ENCODE measurements at places on chromosomes 11 and 22. TPM values are rescaled to one million over a fixed set of nuclear protein-coding genes. Genes with fewer than 3 reads are reported as not detected.

The C11orf42 gene
- total RNA-seq, result not detected

The HTR3B gene
- total RNA-seq, result not detected

The MISFA gene
- total RNA-seq, result not detected

GRCh38 chr11:108873941-108874340 is 209.1 kb downstream of the DDX10 start:
- DNase-seq, result no peak

The RASSF10 gene
- not detected for total RNA-seq

GRCh38 chr11:119608781-119609180 is 120.2 kb downstream of the NECTIN1 start:
- DNase-seq, result no peak

DNA sequence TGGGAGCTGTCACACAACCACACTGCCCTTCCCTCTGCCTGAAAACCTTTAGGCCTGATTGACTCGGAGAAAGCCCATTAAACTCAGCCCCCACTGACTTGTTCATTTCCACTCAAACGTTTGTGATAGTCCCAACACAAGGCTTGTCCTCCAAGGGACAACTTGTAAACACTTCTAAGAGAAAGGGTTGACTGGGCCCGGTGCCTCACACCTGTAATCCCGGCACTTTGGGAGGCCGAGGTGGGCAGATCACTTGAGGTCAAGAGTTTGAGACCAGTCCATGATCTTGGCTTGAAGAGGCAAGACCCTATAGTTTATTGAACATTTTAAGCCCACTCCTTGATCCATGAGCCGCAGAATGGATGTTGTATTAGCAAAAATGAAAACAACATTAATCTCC is 63.3 kb upstream of the PRODH start:
- DNase-seq, result no peak

GRCh38 chr11:71519546-71519945 is 7.5 kb upstream of the KRTAP5-7 start:
- no peak for DNase-seq

DNA sequence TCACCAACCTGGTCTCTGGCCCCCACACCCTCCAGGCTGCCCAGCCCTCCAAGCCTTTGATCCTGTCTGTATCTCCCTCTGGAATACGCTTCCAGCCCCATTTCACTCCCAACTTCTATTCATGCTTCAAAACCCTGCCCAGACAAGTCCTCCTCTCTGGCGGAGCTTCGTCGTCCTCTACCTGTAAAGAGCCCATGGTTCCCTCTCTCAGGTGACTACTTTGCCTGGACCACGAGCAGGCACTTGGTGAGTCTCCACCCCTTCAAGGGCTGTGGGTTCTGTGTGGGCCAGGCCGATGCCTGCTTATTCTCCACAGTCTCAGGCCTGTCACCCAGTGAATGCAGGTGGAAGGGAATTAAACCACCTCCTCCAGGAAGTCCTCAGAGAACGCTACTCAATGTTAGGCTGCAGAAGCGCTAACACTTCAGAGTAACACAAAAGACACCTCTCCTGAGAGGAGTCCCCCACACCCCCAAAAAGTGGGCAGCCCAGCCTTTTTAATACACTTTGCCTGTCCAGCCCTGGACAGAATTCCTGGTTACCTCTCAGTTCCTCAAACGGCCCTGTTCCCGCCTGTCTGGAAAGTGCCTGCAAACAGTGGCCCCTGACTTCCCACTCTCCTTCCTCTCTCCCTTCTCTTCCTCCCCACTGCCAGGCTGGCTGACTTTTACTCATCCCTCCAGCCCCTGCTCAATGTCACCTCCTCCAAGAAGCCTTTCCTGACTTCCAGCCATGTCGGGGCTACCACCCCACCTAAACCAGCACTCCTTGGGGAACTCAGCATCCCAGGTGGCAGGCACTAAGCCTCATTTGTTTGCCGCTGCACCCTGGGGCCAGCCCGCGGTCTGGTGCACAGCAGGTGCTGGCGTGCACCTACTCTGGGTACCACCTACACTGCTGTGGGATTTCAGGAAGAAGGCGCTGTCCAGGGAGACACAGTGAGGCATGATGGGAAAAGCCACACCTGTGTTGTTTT is 9.0 kb downstream of the RAC2 start:
- DNase-seq, result no peak

GRCh38 chr11:103067118-103067517 is 24.8 kb downstream of the DCUN1D5 start:
- no peak for DNase-seq

- peak; percentile 14 for DNase-seq
These were observed 1166.5 kb downstream of the LRRC4C start for GRCh38 chr11:40292721-40293508.

DNA sequence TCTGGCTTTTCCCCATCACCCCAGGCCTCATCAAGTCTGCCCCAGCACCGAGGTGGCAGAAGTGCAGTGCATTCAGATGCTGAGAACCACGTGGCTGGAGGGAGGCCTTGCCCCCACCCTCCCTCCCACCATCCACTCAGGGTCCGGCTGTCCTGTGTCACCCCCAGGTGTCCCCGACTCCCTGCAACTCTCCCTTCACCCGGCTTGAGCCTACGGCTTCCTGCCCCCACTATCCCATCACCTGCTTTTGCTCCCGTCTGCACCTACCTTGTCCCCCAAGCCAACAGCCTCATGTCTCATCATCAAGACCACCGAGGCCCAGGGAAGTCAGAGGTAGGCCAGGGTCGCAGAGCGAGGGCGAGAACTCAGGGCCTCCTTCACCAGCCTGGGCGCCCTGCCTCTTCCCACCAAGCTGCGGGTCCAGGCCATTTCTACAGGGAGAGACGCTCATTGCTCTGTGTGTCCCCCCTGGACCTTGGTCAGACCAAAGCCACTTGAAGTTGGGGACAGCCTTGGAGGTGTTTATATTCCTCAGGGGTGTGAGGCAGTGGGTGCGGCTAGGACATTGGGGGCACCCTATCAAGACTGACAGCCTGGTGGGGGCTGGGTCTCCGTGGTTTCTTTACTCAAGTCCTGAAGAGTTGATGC is 66.2 kb upstream of the CCND1 start:
- no peak for DNase-seq

GRCh38 chr22:42066126-42066761 is 4.4 kb downstream of the NAGA start:
- DNase-seq, result no peak

GRCh38 chr22:19844377-19845053 is 10.2 kb downstream of the GNB1L start:
- peak; percentile 68 for DNase-seq

DNA sequence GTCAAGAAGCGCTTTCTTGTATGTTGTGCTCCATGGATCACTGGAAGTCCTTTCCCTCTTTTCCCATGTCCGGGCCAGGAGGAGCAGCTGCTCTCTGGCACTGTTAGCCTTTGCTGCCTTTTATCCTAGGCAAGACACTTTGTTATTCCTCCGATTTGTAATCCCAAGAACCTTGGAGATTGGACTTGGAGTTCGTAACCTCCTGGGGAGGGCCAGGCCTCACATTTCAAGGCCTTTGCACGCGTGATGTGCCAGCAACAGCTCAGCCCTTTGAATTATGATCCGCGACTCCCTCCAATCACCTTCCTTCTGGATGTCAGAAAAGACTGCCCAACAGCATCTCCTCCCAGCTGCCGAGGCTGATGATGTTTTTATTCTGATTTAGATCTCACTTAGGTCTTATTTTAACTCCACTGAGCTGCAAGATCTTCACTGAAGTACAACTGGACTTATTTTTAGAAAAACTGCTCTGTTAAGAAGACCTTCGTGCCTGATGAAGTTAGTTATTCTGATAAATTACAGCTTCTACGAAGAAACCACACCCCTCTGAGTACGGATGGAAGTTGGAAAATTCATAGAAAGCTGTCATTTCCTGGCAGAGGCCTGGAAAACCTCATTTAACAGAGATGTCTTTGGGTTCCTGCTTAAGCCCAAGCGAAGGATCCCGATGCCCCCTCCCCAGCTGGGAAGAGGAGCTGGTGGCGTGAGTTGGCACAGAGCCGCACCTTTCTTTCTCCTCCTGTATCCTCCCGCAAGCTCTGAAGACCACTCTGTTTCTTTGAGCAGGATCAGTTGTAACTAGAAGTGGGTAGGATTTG is 62.4 kb downstream of the PARVB start:
- DNase-seq, result peak; percentile 86

DNA sequence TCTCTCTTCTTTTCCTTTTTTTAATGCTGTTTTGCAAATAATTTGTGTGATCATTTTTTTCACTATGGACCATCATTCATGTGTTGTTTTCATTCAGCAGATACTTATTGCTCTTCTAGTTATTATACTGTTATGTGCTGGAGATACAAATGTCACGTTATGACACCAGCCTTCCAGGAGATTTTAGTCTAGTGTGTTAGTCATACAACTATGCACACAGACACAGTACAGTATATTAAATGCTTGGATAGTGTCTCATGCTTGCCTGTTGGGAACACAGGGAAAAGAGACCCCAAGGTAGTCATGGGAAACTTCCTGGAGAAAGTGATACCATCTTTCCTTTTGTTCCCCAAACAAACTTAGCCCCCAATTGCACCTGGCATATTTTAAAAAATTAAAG is 116.1 kb downstream of the UVRAG start:
- no peak for DNase-seq

The ARHGAP1 gene
- total RNA-seq, result 114 TPM

GRCh38 chr11:79414644-79415317 is 26.0 kb downstream of the TENM4 start:
- peak; percentile 40 for DNase-seq

The FAU gene
- total RNA-seq, result 1,019 TPM

The PSMC3 gene
- 161 TPM for total RNA-seq

GRCh38 chr11:70713988-70714665 is 315.8 kb downstream of the CTTN start:
- no peak for DNase-seq

The CHRNA10 gene
- 2.2 TPM for total RNA-seq

The METTL15 gene
- 8.5 TPM for total RNA-seq

The SYT12 gene
- total RNA-seq, result 0.55 TPM

DNA sequence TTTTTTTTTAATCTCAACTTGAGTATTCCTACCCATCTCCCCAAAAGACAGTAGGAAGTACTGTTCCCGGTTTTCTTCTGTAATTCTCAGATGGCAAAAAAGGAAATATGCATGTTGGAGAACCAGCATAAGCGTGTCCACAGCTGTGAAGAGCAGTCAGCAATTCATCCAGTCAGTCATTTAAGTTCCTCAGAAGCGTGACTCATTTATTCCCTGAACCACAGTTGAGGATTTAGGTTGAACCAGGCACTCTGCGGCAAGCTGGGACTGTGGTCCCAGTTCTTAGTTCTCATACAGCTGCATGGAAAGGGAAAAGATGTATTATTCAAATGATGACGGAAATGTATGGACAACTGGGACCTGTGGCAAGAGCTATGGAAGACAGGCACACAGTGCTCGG is 61.0 kb upstream of the MYO18B start:
- DNase-seq, result no peak

DNA sequence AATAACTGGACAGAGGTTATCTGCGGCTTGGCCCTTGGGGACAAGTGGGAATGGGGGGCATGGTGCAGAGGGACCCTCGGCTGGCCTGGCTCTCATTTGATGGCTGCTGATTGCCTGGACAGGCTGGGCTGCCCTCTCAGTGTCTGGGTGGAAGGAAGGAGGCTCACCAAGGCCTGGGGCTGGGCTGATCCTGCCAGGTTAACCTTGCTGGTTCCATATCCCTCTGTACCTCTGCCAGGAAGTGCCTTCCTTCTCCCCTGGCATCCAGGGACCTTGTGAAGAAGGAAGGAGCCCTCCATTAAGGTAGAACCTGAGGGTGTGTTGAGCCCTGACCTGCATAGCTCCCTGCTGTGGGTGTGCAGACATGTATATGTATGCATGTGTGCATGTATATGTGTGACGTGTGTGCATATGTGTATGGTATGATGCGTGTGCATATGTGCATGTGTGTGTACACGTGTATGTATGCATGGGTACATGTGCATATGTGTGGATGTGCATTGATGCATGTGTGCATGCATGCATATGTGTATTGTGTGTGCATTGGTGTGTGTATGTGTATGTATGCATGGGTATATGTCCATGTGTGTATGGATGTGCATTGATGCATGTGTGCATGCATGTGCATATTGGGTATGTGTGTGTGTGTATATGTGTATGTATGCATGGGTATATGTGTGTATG is 433.9 kb downstream of the TBC1D22A start:
- DNase-seq, result no peak

All from uterus (tissue), 4 donors.